Activated CD8-positive, alpha-beta T cell treated with anti-CD3 and anti-CD28 coated beads for 36 hours (primary cell): ENCODE measurements at places on chromosomes 2 and 18. TPM values are rescaled to one million over a fixed set of nuclear protein-coding genes. Genes with fewer than 3 reads are reported as not detected.

Gene INO80C
- total RNA-seq: 23.3 TPM

Gene MALL
- total RNA-seq: not detected

Gene IL1F10
- total RNA-seq: not detected

Gene RNU2-63P
- total RNA-seq: 6.0 TPM

Gene TCF4
- total RNA-seq: 1.4 TPM

Gene RAB31
- total RNA-seq: 0.45 TPM

Gene PROM2
- total RNA-seq: 1.2 TPM

Gene SOCS6
- 0.60 TPM for total RNA-seq

Gene BCL11A
- total RNA-seq: 0.54 TPM

Gene IL36A
- total RNA-seq: not detected

Gene RTP5
- 0.22 TPM for total RNA-seq

Gene SFT2D3
- total RNA-seq: 3.9 TPM

Gene IL36RN
- not detected for total RNA-seq

Gene NOL4
- not detected for total RNA-seq

Gene MAB21L4
- total RNA-seq: not detected

Gene FRZB
- not detected for total RNA-seq

Gene MATN3
- total RNA-seq: not detected

Gene RAX
- total RNA-seq: not detected

Gene DUSP2
- total RNA-seq: 313 TPM
